ENCODE measurements at places on chromosomes 16 and 17.

DNA sequence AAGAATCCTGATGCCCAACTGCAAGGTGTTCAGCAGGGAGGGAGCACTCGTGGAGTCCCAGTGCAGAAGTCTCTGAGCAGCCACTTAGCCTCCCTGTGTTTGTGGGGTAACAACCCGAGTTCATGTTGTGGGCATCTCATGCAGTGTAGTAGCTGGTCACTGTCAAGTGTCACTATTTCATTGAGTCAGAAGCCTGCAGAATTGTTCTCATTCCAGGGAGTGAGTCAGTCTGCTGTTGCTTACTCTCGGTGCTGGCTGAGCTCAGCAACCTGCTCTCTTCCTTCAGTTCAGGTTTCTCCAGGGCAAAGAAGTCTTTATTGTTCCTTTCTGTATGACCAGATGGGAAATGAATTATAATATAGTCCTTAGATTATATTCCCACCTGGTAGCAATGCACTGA, 24.1 kb downstream of the HMOX2 start:
- peak; percentile 76 for DNase-seq

GRCh38 chr16:2086106-2086742, 38.4 kb downstream of the TSC2 start:
- no peak for DNase-seq

GRCh38 chr16:12569061-12569460, 234.6 kb downstream of the CPPED1 start:
- no peak for DNase-seq

DNA sequence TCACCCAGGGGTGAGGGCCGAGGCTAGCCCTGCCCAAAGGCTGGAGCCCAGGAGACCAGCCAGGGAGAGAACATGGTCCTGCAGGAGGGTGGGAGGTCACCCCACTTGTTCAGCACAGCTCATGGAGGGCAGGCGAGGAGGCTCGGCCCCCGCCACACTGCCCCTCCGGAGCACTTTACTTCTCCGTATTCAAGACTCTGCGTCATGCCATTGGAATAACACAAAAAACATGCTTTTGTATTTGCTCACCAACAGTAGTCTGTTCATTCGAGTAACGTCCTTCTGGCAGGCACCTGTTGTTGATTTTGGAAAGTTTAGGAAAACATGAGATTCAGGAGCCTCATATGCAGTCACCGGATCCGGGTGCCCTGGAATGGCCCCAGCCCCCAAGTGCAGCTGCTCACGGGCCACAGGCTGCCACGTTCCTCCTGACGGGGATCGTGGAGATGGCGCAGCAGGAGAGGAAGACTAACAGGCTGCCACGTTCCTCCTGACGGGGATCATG, 81.1 kb upstream of the DNAH17 start:
- peak; percentile 81 for DNase-seq

DNA sequence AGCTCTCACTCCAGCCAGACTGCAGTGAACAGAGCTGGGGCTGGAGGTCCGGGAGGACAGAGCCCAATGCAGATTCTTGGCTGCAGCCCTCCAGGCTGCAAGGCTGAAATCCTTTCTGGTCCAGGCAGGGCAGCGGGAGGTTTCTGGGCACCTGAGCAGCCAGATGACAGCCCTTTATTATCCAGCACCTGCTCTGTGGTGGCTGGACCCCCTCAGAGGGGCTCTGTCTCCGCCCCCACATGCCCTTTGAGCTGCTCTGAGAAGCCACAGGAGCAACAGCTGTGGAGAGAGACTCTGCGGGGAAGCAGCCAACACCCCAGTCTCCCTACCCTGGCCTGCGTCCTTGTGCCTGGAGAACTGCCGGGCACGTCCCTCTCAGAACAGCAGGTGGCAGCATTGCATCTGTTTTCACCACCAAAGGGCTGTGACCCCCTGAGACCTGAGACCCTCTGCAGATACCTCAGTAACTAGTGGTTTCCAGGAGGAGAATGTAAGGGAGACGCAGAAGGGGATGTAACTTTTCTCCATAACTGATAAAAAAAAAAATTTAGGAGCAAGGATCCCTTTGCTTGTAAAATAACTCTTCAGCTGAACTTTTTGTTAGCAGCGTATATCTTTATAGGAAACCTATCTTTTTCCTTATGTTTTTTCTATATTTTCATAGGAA, 3.7 kb upstream of the CNP start:
- peak; percentile 39 for DNase-seq

DNA sequence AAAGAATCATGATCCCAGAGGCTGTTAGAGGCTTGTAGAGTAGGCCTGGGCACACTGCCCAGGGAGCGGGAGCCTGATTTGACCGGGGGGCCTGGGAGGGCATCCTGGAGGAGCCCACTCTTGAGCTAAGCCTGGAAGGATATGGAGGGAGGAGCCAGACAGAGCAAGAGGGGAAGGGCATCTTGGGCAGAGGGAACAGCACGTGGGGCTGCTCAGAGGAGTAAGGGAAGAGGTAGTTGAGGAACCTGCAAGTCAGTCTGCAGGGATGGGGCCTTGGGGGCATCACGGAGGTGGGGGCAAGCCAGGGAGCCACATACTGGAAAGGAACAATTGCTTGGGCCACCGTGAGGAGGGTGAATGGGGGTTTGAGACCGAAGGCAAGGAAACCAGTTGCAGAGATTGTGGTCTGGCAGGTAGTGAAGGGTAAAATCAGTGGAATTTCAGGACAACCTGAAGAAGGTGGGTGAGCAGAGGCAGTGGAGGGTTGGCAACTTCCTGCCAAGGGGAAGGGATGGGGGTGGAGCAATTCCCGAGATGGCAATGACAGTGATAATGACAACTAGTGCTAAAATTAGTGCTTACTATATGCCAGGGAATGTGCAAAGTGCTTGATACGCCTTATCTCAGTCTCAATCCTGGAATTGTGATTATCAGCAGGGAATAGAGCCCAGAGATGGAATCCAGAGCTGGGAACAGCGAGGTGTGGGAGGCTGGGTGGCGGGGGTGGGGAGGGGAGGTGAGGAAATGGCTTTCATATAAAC, 9.7 kb upstream of the RAI1 start:
- DNase-seq, result no peak

DNA sequence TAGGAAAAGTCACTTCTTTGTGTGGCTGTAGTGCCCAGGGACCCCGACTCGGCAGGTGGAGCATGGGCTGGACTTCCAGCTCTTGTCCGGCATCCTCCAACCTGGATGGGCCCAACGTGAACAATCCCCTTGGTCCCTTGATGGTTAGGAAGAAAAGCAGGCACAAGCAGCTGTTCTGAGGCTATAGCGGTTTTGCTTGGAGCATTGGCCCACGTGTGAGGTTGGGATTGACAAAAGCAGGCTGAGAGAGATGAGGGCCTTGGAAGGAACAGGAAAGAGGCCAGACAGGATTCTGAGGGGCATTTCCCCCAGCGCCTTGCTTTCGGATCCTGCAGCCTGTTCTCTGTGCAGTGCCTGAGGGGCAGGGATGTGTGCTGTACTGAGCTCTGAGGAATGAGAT, 28.1 kb downstream of the SCNN1B start:
- DNase-seq, result no peak

DNA sequence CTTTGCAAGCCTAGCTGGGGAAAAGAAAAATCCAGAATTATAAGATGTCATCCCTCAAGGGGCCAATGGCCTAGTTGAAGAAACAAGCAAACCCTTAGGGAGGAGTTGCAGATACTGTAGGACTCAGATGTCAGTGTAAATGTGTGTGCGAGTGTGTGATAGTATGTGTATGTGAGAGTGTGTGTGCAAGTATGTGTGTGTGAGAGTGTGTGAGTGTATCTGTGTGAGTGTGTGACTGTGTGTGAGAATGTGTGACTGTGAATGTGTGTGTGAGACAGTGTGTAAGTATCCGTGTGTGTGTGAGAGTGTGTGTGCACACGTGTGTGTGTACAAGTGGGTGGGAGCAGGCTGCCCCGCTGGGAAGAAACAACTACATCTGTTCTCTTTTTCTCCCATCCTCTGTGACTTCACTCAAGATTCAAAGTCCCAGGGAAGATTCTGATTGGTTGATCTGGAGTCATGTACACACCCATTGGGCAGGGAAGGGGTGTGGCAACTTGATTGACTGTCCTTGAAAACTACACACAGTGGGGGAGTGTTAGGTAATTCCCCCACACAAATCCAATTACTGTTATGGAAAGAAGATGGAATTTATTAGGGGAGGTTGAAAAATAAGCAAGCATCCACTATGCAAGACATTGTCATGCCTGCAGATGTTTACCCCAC, 40.7 kb downstream of the IRX3 start:
- no peak for DNase-seq

DNA sequence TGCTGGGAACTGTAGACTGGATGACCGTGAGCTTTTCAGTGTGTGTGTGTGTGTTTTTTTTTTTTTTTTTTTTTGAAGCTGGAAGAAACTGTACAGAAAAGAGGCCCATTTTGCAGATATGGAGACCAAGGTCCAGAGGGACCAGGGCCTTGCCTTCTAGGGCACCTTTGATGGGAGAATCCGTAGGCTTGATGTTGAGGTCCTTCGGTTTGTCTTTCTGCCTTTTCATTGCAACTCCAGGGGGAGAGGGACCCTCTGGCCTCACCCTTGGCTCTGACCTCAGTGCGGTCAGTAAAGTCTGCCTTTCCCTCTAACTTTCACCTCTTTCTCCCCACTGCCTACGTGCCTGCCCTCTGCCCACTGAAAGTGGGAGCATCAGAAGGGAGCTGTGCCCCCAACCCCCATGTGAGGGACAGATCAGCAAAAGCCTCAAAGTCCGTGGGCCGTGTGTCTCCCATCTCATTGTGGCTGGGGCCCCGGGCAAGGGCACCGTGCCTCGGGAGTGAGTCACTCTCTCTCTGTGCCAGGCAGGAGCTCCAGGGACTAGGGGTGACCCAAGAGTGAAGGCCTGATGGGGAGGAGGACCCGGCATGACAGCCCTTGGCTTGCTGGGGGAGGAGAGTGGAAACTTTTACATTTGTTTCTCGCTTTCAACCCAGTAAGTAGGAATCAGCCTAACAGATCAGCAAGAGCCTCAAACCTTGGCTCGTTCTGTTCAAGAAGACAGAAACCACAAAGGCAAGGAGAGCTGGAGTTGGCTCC, 123.6 kb downstream of the CMIP start:
- peak; percentile 18 for DNase-seq

DNA sequence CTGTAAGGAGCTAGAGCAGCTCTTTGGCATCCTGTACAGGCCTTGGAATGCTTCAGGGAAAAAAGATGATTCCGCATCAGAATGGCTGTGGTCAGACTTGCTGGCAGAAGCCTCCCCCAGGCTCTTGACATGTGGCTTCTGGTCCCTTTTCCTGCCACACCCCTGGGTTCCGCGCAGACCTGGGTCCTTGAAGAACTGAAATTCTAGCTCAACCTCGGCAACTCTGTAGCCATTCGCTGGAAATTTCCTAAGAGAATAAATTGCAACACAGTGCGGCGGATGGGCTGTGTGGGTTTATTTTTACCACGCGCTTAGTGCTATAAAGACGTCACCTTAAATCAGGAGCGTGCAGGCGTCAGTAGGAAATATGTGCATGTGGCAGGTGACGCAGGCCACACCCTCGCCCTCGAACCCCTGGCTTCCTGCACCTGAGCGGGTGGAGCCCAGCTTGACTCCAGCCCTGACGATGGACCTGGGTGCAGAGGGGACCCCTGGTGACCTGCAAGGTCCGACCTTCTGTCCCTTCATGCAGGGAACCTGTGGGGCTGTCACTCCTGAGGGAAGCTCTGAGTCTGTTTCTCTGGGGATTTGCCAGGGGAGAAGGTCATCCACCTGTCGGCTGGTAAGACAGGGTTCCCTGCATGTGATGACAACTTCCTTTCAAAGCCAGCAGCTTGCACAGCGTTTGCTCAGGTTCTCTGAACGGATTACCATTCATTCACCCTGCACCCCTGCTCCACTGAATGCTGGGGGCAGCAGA, 46.3 kb downstream of the METRNL start:
- no peak for DNase-seq

DNA sequence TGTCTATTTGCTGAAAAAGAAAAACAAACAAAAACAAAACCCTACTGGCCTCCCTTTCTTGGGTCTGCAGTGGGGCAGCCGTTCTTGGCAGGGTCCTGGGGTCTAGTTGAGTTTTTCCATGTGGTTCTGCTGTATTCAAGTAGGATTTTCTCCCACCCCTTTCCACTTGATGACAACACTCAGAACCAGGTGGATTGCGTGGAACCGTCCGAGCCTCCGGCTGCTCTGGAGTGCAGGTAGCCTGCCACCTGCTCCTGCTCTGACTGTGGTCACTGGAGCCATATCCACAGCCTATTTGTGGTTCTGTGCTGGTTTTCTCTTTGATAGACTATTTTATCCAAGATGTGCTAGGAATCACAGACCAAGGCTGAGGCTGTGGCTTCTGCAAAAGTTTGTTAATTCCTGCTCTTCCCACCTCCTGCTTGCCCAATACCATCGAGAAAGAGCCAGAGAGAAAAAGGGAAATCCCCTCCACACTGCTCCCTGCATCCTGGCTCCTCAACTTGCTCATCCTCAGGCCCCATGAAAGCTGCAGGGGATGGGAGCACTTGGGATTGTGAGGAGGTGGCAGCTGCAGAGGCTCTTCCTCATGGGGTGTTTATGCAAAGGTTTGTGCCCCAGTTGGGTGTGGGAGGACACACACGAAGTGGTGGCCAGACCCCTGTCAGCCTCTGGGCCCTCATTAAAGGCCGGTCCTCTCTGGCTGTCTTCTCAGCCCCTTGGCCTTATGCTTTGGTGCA, 377.8 kb upstream of the TNRC6C start:
- DNase-seq, result no peak

DNA sequence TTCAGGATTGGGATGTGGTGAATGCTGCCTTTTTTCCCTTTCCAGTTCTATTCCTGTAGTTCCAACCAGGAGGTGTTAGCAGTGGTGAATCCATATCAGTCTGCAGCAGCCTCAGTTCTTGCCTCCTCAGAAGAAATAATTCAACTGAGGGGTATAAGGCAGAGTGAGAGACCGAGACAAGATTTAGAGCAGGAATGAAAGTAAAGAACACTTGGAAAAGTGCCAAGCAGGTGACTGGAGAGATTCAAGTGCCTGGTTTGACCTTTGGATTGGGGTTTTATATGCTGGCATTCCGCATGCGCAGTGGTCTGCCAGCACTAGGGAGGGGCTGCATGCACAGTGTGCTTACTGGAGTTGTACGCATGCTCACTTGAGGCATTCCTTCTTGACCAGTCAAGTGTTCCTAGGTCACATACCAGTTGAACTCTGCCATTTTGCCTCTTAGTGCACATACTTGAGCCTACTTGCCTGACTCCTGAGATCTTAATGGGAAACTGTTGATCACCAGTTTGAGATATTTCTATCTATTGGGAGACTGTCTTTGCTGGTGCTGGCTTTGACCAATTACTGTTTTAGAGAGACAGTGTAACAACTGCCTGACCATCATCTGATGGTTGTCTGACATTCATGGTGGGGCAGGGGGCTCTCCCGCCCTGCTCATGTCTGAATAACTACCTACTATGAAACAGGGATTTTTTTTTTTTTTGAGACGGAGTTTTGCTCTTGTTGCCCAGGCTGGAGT, 680 bp upstream of the CCL15 start:
- DNase-seq, result no peak
